ENCODE measurements at places on chromosomes 2 and 18.

GRCh38 chr18:28153485-28154065 is 23.4 kb downstream of the CDH2 start:
- DNase-seq = no peak

- DNase-seq = peak; percentile 48
Observed at GRCh38 chr2:85327160-85327821, 498 bp downstream of the TGOLN2 start.

GRCh38 chr2:140905083-140905781 is 1225.6 kb downstream of the LRP1B start:
- no peak for DNase-seq

GRCh38 chr2:70923378-70924015 is 12.2 kb upstream of the ATP6V1B1 start:
- DNase-seq = no peak

GRCh38 chr2:10372203-10372861 is 69.6 kb downstream of the HPCAL1 start:
- no peak for DNase-seq

GRCh38 chr2:134014196-134014960 is 239.5 kb upstream of the MGAT5 start:
- no peak for DNase-seq

- no peak for DNase-seq
Observed at GRCh38 chr2:200090683-200091082, 135.3 kb downstream of the MAIP1 start.

- no peak for DNase-seq
Observed at GRCh38 chr18:50721451-50722120, 98.2 kb downstream of the MRO start.

DNA sequence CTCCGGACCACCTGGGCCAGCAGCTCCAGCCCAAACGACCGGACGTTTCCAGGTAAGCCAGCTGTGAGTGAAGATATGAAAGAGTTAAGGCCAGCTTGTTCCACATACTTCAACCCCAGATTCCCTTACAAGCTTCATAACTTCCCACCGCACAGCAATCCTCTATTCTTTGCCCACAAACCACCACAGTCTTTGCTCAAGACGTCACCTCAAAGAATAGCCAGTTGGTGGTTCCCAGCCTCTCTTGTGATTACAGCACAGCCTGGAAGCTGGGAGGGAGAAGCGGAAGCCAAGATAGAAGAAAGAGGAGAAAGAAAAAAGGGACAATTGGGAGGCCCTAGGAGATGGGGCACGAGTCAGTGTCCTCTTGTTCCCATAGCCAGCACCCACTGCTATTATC is 70.6 kb downstream of the NRP2 start:
- no peak for DNase-seq

Measured in CD4-positive, alpha-beta T cell (primary cell).